ENCODE measurements at places on chromosomes 12 and 14.

- no peak for DNase-seq
These were observed 566.4 kb upstream of the FLRT2 start for GRCh38 chr14:84963518-84963917.

DNA sequence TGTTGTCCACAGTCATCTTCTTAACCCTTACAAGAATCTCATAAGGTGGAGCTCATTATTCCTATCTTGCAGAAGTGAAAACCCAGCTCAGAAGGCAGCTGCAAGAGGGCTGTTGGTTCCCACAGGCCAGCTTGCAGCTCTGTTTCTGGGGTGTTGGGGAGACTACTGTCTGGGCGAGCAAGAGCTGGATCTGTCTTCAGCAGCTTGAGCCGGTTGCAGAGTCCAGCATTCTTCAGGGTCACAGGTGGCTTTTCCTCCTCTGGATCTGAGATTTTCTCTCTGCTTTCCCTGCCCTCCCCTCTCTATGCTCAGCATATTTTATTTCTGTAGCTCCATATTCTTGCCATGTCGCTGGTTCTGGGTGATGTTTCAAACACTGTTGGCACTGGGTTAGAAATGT is 87.4 kb downstream of the PAPOLA start:
- no peak for DNase-seq

DNA sequence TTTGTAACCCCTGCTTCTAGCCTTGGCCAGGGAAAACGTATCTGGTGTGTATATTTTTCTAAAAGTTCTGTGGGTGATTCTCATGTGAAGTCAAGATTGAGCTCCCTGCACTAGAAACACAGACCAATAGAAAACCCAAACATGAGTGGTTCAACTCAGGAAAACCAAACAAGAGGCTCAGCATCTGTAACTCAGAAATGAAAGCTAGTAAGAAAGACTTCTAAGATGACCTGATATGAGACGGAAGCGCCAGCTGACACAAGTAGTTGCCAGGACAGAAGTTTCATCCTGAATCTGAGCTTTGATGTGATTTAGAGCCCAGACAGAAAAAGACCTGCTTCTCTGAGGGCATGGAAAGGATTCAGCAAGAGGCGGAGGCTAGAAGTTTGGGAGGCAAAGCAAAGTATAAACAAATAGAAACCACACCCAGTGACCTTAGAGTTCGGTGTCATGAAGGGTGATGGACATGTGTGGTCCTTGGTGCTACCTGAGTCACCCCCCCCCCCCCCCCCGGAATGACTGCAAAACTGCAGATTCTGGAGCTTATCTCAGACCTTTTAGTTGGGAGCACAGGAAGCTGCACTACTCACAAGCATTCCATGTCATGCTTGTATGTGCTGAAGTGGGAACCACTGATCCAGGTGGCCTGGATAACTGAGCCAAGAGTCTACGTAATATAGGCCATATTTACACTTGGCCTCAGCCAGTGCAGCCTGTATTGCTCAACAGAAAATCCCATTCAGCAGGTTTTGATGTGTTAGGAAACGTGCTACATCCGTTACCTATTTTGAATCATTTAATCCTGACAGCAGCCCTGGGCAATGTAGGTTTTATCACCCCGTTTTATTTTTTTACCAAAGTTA is 191.3 kb downstream of the ANO6 start:
- no peak for DNase-seq

DNA sequence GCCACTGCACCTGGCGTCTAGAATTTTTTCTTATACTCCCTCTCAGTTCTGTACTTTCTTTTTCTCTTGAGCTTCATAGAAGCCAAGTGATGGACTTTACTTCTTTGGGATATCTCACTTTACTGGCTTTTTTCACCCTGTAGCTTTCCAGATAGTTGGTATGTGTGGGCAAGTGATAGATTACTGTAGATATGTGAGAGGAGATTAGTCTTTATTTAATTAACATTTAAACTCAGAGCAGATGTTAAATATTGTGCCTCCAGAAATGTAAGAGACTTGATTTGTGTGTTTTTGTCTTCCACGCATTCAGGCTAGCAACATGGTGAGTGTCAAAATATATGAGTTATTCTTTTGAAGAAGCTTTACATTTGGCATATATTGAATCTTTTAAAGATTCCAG is 39.5 kb upstream of the SLC17A8 start:
- no peak for DNase-seq

DNA sequence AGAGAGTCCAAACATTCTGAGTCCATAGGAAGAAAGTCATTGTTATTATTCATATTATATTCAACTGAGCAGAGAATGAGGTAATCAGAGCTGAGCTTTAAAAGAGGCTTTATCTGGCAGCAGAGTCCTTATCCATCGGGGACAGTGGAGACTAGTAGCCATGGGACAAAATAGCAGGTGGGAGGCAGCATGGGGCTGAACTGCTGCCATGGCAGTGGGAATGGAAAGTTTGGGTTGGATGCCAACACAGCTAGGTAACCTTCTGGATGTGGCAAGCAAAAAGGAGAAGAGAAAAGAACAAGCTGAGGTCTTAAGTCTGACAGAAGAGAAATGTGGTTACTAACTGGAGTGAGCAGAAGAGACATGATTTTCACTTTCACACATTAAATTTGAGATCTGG is 71.0 kb upstream of the CDKN3 start:
- DNase-seq, result no peak

Measured in C1 segment of cervical spinal cord (tissue), 14 donors.